AG09319 (cell line): ENCODE measurements at places on chromosomes 7 and 10.

DNA sequence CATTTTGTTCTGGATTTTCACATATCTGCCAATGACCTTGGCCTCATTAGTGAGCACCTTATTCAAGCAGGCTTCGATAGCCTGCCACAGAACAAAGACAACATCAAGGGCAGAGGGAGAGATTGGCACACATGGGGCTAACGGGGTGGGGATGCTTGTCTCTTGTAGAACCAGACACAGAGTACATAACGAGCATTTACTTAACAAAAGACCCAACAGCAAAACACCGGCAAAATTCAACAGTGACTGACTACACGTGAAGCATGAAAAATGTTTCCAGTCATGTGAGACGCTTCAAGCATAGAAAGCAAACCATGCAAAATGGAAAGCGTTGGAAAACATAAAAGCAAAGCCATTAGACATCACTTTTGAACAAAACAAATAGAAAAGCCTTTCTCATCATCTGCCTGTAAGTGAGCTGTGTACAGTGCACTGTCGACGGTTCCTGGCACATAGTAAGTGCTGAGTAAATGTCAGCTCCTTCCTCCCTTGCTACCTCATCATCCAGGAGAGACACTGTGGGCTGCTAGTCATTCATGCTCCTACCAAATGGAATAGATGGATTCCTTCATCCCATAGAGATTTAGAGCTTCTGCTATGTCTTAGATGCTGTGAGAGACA lies 134.4 kb upstream of the AGK start:
- no peak for DNase-seq

DNA sequence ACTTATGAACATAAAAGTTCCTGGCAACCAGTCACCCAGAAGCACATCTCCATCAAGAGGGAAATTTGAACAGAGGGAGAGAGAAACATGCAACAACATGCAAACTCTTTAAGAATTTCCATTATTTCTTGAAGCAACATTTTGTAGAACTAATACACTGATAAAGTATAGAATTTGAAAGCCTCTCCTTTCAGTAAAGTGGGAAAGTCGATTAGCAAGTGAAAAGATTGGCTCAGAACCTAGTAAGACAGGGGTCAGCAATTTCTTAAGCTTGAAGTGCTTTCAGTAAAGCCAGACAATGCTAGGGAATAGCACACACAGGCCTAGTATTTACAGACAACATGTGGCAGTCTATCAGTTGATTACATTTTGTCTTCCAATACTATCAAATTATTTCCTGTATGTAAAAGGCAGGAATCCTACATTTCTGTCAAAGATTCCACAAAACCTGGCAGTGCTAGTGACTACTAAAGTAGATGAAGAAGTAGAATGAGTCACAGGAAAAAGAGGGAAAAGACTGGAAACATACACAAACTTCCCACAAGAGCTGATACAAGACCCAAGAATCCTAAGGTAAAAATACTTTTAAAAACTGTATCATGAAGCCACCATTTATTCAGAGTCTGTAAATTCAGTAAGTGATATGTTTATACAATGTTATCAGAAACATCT lies 25.2 kb downstream of the DNAJC1 start:
- no peak for DNase-seq

DNA sequence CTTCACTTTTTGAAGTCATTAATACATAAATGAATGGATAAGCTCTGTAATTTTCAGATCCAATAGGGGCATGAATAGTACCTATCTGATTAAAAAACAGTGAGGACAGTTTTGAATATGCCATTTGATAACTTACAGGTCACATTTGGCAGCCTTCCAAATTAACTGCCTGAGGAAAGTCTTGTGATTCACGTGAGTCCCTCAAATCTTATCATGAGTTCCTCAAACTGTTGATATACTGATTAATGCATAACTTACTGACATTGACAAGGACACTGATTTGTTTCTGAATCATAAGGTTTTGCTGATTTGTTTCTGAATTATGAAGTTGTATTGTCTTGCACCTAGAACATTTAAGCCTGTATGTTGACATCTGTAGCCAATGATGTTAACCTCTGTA lies 55.1 kb downstream of the ANKMY2 start:
- DNase-seq: no peak

GRCh38 chr7:138000081-138000701 lies 1.7 kb downstream of the CREB3L2 start:
- peak; percentile 90 for DNase-seq

GRCh38 chr10:26776258-26776657 lies 78.8 kb downstream of the PDSS1 start:
- DNase-seq: no peak

DNA sequence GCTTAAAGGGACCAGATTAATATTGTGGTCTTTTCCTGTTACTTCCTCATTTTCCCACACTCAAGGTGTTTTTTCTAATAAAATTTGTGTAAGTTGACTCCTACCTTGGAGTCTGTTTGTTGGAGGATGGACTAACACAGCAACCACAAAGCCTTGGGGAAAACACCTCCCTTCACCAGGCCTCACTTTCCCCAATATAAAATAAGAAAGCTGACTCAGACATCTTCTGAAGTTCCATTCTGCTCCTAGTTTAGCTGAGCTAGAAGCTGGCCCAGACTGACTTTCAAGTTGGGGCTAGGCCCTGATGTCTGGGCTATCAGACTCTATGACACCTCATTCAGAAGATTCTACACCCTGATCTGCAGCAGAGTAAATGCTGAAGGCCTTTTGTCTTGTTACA lies 73.0 kb upstream of the ADRB1 start:
- DNase-seq: no peak
